ENCODE measurements at places on chromosomes 3 and 15.

DNA sequence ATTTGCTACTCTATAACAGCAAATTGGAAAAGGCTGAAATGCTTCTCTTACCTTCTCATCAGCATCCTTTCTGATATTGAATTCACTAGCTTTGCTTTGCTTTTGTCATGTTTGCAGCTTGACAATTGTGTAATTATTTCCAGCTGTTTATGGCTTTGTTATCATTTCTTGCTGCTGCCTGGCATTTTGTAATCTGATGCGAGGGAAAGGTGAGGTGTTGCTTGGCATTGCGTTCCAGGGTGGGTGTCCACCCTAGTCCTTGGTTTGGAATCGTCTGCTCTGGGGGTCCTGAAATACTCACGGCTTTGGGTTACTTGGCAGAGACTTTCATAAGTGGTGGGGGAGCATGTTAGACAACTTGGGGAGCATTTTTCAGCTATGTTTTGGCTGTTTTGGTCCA lies 2.9 kb downstream of the CACNA2D3 start:
- no peak for DNase-seq

GRCh38 chr15:29589975-29590374 lies 232.3 kb downstream of the TJP1 start:
- DNase-seq: no peak

GRCh38 chr3:13393427-13394360 lies 26.4 kb downstream of the NUP210 start:
- no peak for DNase-seq

GRCh38 chr15:62059816-62060112 lies 483 bp downstream of the VPS13C start:
- DNase-seq: peak; percentile 70

DNA sequence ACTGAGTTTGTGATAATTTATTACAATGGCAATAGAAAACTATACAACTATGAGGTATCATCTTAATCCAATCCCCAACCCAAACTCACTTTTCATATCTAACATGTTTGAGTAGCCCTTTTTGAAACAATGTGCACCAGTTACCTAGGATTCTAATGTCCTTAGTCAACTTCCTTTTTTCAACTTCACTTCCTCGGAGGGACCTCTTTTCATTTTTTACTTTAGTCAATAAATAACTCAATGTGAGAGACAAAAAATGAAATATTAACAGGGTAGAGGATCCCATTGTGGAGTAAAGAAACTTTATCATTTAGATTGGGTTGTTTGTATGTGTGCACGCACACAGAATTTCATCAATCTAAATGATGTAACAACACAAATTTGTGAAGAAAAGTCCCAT lies 193.6 kb upstream of the LRRC3B start:
- no peak for DNase-seq

DNA sequence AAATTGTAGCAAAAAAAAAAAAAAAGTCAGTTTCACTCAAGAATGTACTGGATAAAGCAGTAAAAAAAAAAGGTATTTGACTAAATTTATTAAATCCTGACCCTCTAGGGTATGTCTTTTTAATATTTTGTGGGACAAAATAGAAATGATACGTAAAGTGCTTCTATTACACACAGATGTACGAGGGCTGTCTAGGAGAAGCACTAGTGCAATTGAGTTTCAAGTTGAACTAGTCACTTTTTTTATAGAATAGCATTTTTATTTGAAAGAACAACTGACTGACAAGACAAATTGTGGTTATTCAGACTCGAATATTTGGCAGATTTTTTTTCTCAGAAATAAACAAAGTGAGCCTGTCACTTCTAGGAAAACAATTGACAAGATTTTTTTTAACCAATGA lies 49.0 kb downstream of the CCDC54 start:
- DNase-seq: no peak

DNA sequence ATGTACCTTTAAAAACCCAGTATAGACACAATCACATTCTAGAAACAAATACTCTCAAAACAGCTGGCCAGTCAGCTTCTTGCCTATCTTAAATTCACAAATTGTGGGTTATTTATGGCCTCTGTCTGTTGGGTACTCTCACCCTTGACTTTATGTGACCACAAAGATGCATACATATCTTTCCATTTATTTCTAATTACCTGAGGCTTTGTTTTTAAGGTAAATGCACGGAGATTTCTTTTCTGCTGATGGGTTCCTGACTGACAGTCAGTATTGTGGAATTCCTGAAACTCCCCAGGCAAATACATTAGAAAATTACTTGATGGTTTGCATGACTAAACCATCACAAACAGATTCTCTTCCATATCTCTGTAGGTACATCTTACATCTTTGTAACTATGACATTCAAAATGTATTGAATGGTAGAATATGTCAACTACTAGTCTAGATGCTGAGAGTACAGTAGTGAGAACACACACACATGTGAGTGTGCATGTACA lies 107.7 kb downstream of the EDEM1 start:
- DNase-seq: no peak

DNA sequence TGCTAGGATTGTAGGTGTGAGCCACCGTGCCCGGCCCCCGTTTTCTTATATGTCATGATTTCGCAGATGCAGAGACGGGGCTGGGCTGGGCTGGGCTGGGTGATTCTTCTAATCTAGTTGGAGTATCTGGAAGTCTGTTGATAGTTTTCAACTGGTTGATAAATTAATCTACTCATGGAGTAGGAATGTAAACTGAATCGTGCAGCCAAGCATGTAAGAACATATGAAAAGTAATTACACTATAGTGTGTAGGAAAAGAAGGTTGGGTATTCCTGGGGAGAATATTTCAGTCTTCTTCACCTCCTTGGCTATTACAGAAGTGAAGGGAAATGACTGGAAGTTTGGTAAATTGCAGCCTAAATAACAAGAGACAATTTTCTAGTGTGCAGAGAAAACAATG lies 82.6 kb upstream of the MAGI1 start:
- no peak for DNase-seq

GRCh38 chr3:177646749-177647148 lies 449.5 kb upstream of the TBL1XR1 start:
- DNase-seq: peak; percentile 32

GRCh38 chr3:55556619-55557537 lies 69.8 kb upstream of the WNT5A start:
- no peak for DNase-seq

DNA sequence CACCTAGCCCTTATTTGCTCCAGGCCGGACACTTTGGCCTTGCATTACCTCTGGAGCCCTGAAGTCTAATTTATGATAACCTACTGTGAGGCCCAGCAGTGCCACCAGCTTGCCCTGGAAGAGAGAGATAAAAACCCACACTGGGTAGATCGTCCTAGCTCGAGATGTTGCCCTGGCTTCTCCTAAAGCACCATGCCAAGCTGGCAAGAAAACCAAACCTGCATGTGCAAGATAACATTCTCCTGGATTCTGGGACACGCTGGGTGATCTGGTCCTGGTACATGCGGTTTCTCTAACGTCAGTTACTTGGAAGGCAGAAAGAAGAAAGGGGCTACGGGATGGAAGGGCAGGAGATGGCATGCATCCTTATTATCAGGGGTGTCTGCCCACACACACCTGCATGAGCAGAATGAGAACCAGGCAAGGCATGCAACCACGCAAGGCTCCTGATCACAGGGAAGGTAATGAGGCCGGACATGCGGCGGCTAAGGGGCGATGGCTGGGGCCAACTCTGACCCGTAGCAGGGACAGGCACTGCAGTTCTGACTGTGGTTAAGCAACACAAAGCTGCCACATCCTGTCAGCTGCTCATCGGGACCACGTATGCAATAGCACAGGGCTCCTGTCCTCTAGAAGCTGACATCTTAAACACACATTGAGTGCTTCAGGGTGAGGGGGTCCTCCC lies 73.0 kb downstream of the OXNAD1 start:
- peak; percentile 66 for DNase-seq

GRCh38 chr3:192417559-192418055 lies 309.7 kb downstream of the FGF12 start:
- DNase-seq: no peak

DNA sequence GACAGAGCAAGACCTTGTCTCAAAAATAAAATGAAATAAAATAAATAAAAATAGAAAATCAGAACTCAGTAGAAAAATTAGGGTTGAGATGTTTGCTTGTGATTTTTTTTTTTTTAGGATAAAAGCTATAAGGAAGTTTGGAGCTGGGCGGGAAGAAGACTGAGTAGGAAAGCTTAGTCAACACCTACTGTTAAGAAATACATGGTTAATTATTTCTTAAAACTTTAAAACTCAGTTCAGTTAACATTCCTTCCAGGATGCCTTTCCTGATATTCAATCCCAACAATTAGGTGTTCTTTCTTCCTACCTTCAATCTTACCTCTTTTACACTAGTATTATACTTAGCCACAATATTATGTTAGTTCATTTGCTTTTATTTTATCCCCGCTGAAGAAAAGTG lies 246.2 kb downstream of the LSAMP start:
- no peak for DNase-seq

- DNase-seq: no peak
These were observed 59.2 kb downstream of the NECTIN3 start for GRCh38 chr3:111130827-111131226.

DNA sequence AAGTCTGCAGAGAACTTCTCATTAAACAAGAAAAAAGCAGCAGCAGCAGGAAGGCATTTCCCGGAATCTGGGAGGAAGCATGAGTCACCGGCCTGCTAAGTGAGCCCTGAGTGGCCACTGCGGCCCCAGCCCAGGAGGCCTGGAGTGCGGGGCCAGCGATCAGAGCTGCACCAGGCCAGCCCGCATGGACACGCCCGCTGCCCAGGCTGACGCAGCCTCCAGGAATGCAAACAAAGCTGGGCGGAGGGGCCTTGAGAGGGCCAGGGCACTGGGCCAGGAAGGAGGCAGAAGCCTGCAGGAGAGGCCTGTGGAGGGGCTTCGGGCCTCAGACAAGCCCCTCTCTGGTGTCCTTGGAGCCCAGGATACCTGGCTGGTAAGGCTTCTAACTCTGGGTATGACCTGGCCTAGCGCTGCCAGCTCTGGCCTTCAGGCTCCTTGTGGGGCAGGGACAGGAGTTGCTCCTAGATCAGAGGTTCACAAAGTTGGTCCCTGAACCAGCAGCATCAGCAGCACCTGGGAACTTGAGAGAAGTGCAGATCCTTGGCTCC lies 101.2 kb downstream of the SMAD6 start:
- no peak for DNase-seq

DNA sequence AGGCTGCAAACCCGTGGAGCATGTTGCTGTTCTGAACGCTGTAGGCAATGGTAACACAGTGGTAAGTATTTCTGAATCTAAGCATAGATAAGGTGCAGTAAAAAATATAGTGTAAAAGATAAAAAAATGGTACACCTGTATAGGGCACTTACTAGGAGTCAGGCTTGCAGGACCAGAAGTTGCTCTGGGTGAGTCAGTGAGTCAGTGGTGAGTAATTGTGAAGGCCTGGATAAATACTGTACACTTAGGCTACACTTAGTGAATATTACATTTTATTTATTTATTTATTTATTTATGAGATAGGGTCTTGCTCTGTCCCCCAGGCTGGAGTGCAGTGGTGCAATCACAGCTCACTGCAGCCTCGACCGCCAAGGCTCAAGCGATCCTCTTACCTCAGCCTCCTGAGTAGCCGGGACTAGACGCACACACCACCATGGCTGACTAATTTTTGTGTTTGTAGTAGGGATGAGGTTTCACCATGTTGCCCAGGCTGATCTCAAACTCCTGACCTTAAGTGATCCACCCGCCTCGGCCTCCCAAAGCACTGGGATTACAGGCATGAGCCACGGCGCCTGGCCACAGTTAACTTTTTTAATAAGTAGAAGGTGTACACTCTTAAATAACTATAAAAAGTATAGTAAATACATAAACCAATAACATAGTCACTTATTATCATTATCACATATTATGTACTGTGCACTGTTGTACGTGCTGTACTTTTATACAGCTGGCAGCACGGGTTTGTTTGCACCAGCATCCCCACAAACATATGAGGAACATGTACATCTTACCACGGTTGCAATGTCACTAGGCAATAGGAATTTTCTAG lies 155.1 kb downstream of the IGF1R start:
- no peak for DNase-seq

GRCh38 chr3:142115867-142116668 lies 33.3 kb downstream of the TFDP2 start:
- no peak for DNase-seq

GRCh38 chr3:190096345-190096744 lies 24.4 kb downstream of the P3H2 start:
- no peak for DNase-seq

GRCh38 chr3:52140769-52141168 lies 13.5 kb downstream of the POC1A start:
- no peak for DNase-seq

DNA sequence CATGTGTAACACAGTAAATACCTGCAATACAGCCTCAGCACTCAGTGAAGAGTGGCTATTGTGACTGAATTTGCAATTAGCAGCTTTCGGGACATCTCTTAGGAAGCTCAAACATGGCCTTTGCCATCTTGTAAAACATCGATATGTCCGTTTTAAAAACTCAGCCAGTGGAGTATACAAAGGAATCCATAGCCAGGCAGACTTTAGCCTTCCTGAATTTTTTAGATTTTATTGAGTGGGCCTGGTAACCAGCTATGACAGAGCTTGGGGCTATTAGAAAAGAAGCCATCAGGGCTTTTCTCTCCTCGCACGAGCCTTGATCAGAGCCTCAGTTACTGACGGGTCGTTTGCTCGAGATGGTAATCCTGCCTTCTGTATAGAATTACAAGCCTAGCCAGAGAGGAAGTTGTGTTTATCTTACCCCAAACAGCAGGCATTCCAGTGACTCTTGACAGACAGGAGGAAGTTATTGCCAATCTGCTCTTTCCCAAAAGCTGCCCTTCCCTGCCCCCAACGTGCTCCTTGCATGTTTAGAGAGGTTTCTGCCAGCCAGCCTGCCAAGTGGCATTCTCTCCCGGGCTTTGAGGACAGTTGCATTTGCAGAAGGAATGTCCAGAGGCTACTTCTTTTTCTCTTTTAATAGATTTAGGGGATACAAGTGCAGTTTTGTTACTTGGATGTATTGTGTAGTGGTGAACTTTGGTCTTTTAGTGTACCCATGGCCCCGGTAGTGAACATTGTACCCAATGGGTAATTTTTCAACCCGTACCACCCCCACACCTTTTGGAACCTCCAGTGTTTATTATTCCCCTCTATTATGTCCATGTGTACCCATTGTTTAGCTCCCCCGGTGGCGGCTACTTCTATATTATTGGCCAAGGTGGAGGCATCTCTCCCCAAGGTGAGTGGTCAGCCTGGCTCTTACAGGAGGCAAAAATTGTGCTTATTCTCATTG lies 40.6 kb downstream of the ITPR1 start:
- no peak for DNase-seq

- DNase-seq: peak; percentile 24
These were observed 4.9 kb downstream of the HDAC11 start for GRCh38 chr3:13484851-13485590.

DNA sequence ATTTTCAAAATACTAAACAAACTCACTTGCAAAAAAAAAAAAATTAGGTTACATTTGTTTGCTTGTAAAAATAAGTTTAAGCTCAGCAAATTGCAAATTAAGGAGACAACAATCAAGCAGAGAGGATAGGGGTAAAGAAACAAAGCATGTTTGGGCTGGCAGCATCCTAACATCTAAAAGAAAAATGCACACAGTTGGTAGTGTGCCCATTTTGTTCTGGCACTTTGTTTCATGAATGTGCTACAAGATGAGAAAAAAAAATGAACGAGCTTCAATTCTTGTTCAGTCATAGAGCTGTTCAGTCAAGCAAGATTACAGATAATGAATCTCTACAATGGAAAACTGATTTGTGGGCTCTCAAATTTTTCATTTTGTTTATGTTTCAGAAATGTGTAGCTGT lies 17.7 kb upstream of the ZBBX start:
- DNase-seq: no peak

- DNase-seq: no peak
These were observed 491.3 kb downstream of the TAFA4 start for GRCh38 chr3:68441054-68441453.
